ENCODE measurements at places on chromosomes 6 and 20. TPM values are rescaled to one million over a fixed set of nuclear protein-coding genes. Genes with fewer than 3 reads are reported as not detected.

DNA sequence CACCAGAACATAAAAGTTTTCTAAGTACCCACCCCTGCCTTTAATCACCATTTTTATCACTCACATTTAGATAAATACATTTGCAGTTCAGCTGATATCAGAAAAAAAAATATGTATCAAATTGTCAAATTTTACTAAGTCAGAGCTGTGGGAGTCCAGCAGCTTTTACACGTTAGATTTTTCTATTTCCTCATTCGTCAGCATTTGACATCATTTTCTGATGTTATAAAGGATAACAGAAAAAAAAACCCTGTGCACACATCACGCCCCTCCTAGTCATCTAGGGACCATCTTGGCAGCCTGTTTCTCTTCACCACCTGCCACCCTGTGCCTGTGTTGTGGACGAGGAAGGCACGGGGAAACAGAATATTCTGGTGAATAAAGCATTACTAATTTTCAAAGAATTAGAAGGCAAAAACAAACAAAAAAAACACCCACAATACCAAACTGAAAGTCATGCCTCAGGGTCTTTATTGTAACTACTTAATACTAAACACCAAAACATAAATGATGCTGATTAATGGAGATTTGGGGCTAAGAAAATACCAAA lies 12.4 kb downstream of the B4GALT5 start:
- no peak for DNase-seq

GRCh38 chr6:149334682-149335160 lies 17.2 kb downstream of the TAB2 start:
- no peak for DNase-seq

Gene ULBP2
- not detected for total RNA-seq

- DNase-seq = no peak
These were observed 48.2 kb upstream of the ZNFX1 start for GRCh38 chr20:49326026-49326425.

DNA sequence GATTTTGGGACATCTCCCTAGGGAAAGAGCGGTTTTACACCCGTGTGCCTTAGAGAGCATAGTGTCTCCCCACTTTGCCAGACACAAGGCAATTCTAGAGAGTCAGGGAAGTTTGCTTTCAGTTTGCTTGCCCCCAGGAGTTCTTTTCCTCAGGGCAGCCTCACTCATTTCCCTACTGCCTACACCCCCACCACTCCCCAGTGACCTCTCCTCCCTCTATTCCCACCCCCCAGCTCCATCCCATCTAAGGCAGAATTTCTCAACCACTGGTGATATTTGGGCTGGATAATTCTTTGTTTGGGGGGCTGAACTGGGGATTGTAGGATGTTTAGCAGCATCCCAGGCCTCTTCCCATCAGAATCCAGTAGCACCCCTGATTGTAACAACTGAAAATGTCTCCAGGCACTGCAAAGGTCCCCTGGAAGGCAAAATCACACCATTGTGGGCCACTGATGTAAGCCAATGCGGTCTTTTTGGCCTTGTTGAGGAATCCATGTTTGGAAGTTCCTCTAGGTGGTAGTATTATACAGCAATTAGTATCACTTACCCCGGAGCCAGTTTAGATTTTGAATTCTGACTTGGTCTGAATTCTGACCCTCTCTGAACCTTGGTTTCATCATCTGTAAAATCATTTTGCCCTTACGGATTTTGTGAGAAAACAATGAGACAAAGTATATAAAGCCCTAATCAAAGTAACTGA lies 1.3 kb downstream of the EPPIN start:
- no peak for DNase-seq

DNA sequence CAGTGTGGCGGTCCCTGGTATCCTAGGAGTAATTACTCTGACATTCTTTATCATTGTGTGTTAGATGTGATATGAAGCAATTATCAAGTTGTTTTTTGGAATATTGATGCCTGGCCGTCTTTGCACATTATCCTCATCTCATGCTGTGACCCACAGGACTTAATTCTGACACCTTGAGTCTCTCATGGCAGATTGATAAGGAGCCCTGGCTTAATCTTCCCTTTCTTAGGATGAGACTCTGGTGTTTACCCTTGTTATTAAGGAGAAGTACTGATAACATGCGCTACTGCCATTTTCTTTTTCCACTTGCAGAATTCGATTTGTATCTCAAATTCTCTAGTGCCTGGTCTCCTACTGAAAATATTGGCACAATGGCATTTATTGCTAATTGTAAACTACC lies 980.2 kb downstream of the KIF16B start:
- DNase-seq = no peak
